ENCODE measurements at places on chromosomes 6 and 20.
A peak's percentile ranks its signal among the peaks of the same experiment; 100 is the strongest.

DNA sequence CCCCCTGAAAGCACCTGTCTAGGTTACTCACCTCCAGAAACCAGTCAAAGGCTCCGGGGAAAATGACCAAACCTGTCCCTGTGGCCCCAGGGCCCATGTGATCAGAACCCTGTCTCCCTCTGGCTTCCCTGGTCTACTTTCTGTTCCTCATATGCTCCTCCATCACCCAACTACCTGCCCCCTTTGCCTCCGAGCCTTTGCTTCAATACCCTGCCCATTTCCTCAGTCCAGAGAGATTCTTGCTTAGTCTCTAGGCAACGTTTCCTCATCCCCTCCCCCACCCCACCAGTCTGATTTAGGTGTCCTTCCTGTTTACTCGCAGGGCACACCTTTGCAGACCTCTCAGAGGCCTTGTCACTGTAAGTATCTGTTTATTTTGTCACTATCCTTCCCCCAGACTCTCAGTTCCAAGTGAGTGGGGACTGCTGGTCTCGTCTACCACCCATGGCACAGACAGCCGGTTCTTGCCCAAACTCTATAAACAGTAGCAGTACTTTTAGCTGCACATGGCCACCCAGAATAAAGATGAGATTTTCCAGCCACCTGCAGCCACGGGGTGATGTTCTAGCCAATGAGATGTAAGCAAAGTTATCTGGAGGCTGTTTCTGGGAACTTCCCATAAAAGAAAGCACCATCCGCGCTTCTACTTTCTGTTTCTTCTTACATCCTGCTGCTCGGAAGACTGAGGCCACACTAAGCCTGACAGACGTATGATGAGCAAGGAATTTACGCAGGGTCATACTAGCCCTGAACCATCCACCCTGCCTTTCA lies 13.3 kb downstream of the ELOVL5 start:
- DNase-seq = no peak

- no peak for DNase-seq
Measured at GRCh38 chr20:34220561-34220960, 20.7 kb upstream of the ASIP start.

- no peak for DNase-seq
Measured at GRCh38 chr20:16712511-16712947, 17.3 kb upstream of the SNRPB2 start.

DNA sequence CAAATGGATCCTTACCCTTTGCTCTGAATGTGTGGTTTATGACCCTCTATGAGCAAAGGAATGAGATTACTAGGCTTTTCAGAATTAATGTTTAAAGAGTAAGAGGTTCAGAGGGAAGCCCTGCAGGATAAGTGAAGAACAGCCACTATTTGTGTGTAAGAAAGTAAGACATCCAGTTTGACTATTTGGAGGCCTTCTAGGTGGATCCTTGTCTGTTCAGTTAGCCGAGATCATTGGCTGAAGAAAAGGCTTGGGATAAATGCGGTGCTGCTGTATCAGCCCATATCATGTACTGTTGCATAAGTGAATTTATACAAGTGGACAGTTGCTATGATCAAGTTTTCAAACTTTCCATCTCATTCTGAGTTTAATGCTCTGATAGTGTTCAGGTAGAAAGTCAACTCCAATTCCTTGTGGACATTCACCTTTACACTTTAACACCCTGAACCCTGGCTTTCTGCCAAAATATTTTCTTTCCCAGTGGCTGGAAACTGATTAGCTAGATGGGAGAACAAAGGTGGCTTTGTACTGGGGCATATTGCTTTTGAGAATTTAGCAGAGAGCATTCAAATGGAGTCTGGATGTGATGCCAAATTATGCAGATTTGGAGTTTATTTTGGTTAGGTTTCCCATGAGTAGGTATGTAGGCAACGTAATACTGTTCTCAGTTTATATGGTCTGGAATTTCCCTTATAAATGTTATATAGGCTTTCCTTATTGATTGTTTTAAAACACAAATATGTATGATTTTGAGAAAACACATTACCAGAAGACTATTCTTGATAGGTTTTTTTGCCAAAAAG lies 15.0 kb downstream of the PARD6B start:
- DNase-seq = no peak

- no peak for DNase-seq
Measured at GRCh38 chr6:41271901-41272395, 14.5 kb downstream of the TREM1 start.

DNA sequence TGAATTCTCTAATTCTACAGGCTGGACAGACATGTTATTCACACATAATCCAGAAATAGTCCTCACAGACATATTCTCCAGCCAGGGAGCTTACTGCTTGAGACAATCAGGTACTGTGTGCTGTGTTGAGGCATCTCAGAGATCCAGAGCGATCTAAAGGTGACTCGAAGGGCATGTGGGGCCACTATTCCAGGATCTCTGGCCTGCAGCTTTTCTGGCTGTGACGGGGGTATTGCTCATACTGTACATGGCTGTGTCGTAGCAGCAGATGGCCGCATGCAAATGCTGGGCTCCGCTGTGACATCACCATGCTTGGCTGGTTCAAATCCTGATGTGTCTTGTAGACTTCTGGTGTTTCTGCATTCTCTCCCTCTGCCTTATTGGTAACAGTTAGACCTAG lies 37.8 kb downstream of the CD109 start:
- no peak for DNase-seq

DNA sequence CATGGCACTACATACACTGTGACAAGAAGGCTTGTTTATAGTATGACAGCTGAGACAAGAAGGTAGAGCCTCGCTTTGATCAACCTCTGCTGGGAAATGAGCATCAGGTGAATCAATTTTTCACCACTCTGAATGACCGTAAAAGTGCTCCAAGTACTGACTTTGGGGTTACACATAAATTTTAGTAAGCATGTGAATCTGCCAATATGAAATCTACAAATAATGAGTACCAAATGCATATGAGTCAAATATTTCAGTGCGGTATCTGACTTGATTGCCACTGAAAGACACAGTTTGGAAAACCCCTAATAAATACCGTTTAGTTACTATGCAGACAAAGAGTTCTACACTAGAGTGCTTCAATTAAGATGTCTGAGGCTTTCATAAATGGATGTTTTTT lies 77.8 kb downstream of the ATG5 start:
- DNase-seq = no peak

DNA sequence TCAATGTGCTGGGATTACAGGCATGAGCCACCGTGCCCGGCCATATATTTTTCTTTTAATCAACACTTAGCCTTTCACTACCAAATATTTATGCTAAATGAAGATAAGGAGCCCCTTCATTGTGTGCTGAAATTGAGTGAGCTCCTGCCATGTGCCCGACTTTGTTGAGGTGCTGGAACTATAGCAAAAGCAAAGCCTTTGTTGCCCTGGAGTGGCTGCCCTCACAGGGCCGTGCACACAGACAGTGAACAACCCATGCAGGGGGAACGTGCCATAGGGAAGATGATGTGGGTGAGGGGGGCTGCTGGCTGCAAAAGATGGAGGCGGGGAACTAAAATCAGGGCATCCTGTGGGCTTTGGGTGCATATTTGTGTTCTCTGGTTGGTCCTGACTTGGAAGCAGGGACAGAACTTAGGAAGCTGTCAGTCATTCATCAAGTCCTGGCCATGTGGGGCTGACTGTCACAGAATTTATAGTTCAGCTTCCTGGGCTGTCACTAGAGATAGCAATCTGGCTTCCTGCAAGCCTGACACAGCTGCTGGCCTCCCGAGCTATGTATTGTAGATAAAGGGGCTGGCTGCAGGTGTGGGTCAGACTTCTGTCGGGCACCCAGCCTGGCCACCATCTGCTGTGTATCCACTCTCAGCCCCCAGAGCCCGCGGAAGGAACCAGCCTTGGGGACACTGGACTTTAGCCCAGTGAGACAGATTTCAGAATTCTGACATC lies 56.8 kb upstream of the MPC1 start:
- no peak for DNase-seq

DNA sequence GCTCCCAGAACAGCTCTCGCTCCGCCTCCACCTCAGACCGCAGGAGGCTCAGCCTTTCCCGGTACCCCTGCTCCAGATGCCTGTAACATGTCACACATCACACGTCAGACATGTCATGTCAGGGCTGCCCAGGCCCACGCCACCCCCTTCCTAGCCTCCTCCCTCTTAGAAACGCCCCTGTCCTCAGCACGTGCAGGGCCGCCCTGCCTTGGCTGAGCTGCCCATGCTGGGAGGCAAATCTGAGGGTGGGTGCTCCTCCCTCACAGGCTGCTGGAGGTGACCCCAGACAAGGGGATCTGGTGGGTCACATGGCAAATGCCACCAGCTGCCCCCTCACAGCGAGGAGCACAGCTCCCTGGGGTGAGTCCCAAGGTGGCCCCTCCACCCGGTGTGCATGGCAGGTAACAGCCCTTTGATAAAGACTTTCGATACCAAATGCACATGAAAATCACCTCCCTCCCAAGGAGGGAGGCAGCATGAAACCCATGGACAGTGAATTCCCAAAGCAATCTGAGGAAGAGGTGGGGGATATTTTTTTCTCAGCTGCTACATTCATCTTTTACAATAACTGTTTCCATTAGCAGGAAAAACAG lies 84.1 kb downstream of the GINS1 start:
- DNase-seq = no peak

DNA sequence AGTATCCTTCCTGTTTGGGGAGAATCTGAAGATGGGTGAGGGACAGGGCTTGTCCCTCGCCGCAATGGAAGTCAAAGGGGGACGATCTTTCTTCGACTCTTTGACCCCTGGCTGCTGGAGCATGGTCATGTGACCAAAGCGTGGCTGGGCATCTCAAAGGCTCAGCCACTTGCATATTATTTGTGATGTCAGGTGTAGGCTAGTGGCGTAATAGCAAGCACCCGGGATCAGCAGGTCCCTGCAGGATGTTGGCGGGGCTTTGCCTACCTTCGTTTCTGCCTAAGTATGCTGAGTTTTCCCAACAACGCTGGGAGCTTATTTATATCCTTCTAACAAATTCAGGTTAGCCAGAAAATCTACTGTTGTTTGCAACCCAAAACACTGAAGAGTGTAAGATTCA lies 50.3 kb upstream of the IL20RA start:
- no peak for DNase-seq

DNA sequence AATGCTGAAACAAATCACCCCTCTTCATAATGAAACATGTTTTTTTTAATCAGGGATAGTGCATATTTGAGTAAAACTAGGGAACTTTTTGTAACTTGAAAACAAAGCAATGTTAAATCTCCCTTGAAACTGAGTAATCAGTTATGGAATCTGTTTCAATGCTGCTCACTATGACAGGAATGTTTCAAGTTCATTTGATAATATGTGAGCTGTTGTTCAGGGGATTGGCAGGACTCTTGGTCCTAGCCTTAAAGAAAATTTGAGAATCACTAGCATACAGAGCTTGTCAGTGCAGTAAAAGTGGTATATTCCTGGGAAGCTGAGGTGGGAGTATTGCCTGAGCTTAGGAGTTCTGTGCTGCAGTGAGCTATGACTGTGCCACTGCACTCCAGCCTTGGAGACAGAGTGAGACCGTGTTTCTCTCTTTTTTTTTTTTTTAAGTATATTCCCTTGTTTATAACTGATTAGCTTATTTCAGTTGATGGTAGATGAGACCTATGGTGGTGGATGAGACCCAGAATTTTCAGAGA lies 21.6 kb upstream of the CALHM6 start:
- DNase-seq = no peak

DNA sequence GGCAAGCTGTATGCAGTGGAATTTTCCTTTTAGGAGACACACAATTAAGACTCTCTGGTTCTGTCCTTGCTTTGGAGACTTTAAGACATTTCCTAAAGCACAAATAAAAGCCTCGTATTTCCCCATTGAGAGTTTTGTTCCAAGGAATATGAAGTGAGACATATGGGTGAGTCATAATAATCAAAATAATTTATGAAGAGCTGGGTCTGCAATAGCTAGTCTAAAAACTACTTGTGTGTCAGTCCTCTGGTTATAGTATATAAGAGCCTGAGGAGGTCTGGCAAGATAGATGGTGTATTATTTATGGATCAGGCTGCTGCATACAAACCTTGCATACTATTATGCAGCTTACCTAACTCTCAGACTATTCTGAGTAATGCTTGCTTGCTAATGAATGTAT lies 142.6 kb downstream of the ADGRG6 start:
- DNase-seq = no peak

- peak; percentile 60 for DNase-seq
Measured at GRCh38 chr20:3753098-3753497, 14.5 kb downstream of the ADISSP start.

DNA sequence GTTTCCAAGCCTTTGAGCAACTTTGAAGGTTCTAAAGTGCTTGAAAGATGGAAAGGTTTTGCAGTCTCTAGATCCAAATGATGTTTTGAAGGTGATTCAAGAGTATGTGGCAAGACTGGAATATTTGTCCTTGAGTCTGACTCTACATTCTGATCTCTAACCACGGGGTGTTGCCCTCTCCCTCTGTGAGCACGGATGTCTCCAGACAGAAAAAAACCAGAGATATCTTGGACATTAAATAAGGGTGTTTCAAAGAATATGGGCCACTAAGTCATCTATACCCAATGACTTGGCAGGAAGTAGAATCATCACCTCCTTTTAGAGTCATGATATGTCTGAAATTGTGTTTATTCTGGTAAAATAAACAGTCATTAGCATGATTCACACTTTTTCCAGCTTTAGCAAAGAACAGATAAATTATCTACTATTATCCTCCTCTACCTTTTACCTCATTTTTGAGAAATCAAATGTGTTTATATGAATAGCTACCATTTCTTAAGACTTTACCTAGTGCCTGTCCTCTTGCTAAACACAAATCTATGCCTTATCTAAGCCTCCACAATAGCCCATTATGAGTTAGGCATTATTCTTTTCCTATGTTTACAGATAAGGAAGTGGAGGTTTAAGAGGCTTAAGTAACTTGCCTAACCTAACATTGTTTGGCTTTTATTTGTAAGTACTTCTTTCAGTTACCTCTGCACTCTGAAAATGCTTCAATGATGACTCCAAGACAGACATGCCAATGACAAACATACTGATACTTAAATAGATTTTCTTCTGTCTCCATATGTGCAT lies 384.4 kb downstream of the BMP2 start:
- DNase-seq = no peak

- DNase-seq = no peak
Measured at GRCh38 chr6:44795326-44795725, 407.8 kb downstream of the CDC5L start.

DNA sequence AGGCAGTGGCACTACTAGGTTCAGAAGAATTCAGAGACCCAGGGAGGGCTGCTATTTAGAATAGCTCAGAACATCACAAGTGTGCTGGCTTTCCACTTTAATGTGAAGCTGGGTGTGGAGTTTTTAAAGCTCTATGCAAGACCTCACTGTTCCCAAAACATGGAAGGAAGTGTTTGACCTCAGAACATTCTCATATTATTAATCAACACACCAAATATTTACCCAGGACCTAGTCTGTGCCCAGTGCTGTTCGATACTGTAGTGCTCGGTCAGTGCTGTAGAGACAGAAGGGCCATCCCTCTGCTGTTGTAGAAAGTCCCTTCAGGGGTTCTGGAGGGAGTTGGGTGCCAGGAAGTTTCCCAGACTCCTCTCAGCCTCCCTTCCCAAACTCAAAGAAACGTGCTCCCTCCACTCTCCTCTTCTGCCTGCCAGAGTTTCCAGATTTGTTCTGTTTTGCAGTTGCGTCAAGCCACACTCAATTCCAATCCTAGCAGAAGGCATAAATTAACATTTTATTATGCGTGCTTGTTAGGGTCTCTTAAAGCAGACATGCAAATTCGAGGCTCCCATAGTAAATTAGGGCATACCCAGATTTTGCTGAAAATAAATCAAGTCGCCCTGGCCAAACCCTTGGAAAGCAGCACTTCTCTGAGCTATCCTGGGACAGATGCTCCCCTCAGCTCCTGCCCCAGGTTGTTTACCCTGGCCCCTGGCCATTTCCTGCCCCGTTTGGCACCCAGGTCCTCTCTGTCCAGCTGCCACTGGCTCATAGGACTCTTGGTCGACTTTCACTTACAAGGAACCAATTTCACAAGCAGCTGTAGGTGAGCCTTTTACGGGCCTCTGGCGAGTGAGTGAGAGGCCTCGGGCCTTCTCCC lies 248.6 kb downstream of the HIVEP2 start:
- no peak for DNase-seq
